Activated CD4-positive, alpha-beta T cell treated with anti-CD3 and anti-CD28 coated beads, Interleukin-10, Interleukin-2, amounts not matched to agents 100 ng/mL and 50 ng/mL, durations not matched to agents 16 hours and 8 hours (primary cell): ENCODE measurements at places on chromosomes 3 and 15.

DNA sequence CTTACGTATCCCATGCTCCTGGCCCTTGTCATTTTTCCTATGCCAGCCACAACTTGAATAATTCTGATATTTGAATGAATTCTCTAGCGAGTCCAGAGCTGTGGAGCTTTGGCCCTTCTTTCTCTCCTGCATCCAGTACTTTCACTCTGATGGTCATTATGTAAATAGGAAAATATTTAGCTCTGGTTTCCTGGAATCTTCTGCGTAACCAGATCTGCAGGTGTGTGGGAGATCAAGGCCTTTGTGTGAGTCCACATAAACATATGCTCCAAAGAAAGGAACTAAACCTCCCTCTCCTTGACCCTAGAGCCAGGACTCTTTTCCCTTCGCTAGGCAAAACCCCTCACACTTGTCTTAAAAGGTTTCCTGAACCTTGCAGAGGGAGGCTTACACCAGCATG lies 132.5 kb upstream of the THBS1 start:
- DNase-seq, result no peak

- DNase-seq, result no peak
Observed at GRCh38 chr3:112667599-112667998, 26.7 kb upstream of the CCDC80 start.

- peak; percentile 16 for DNase-seq
Observed at GRCh38 chr15:75891895-75892294, 11.8 kb upstream of the FBXO22 start.

DNA sequence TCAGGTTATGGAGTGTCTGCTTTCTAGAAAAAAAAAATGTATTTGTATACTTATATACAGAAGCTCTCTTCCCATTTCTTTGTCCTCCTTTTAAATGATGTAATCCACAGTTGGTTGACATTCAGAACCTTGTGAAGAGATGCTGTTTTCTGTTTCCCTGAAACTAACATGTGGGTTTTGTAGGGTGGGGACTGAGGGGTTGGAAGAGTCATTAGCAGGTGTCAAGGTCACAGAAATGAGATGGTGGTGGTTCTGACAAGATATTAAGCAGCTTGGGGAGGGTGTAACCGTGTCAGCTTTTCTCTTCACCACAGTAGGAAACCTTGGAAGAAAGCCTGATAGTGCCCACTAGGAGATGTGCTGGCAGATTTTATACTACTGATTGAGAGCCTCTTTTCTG lies 2.4 kb downstream of the RASA2 start:
- peak; percentile 79 for DNase-seq

GRCh38 chr3:31804251-31805051 lies 176.6 kb downstream of the OSBPL10 start:
- DNase-seq, result no peak
